Fibroblast of skin of left biceps (primary cell): ENCODE measurements at places on chromosomes 12 and 14.

- no peak for DNase-seq
These were observed 8.6 kb downstream of the SETD1B start for GRCh38 chr12:121812320-121812871.

GRCh38 chr14:100332797-100333196 lies 9.7 kb downstream of the SLC25A47 start:
- no peak for DNase-seq

- DNase-seq = no peak
These were observed 6.7 kb downstream of the GPR132 start for GRCh38 chr14:105058521-105059034.

GRCh38 chr14:105147671-105148603 lies 20.6 kb downstream of the JAG2 start:
- DNase-seq = no peak

- no peak for DNase-seq
These were observed 641.9 kb upstream of the TBX3 start for GRCh38 chr12:115325858-115326257.

GRCh38 chr12:93989949-93990348 lies 158.4 kb upstream of the PLXNC1 start:
- no peak for DNase-seq

GRCh38 chr12:64099397-64099796 lies 122.7 kb downstream of the KICS2 start:
- DNase-seq = peak; percentile 46

DNA sequence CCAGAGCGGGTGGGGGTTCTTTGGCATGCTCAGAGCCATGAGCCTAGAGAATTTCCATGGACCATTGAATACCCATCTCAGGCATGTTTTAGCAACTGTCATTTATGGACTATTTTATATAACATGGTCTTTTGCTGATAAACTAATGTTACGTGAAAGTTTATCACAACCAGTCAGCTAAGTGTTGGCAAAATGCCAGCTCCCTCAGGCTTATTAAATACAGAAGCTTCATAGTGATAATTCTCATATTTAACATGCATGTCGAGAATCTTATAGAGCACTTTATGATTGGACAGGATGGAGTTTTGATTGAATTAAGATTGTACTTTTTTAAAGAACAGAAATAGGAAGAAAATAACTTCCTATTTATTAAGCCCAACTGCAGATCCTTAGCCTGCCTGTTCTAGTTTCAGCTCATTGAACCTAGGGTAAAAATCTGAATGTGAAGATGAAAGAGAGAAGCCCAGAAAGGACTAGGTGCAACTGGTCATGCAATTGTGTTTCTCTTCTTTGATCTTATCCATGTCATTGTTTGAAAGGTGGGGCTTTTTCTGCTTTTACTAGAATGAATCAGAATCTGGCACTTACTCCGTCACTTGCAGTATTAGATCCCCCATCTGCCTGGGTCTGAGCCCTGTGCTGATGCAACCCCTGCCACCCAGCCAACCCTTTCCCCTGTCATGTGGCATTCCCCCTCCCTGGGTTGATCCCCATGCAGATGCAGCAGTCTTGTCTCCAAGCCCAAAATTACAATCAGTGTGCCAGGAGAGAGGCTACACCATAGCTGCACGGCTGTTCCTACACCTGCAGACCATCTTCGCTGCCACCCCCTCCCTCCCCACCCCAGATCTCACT lies 134.6 kb upstream of the EVL start:
- DNase-seq = no peak

GRCh38 chr14:80356413-80356812 lies 145.1 kb upstream of the DIO2 start:
- DNase-seq = no peak

DNA sequence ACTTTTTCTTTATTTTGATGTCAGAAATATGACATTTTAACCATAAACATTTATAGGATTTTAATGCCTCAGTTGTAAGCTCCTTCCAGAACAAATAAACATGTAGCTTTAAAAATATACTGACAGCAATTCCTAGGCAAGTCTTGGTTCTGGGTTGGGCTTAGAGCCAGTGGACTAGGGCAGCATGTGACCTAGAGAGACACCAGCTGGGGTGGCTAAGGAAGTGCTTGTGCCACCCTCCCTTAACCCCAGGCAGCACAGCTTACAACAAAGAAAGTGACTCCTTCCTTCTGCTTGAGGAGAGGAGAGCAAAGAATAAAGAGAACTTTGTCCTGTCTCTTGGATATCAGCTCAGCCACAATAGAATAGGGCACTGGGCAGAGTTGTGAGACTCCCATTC lies 61.6 kb upstream of the KTN1 start:
- DNase-seq = no peak

DNA sequence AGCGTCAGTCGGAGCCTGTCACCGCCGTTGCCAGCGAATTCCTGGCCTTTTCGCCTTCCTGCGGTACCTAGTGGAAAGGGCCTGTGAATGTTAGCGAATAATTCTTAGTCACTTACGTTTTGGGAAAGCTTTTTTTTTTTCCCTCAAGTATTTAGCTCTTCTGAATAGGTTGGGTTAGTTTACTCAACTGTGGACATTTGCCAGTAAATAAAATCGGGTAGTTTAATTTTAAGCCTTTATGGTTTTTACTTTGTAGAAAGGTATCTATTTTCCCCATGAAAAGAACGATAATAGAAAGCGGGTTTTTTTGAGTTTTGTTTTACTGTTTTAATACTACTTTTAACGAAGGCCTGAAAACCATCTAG lies 1.7 kb downstream of the YY1 start:
- no peak for DNase-seq

GRCh38 chr12:26044592-26044991 lies 80.2 kb downstream of the BHLHE41 start:
- DNase-seq = no peak

DNA sequence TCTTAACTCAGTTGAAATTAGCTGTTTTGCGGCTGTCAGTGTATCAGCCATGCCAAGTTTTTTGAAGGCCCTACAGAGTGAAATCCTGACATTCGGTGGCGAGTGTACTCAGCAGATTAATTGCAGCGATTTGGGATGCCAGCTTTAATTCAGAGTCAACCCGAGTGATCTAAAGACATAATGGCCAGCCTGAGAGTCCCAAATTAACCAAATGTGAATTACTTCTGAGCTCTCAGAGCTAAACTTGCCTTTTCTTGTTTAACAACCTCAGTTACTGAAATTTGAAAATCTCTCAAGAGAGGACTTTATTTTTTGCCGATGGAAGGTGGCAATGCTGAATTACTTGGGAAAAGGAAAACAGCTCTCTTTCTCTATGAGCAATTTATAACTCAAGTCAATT lies 148.5 kb downstream of the GLT1D1 start:
- no peak for DNase-seq

GRCh38 chr12:8504351-8504750 lies 9.0 kb upstream of the CLEC4D start:
- no peak for DNase-seq

DNA sequence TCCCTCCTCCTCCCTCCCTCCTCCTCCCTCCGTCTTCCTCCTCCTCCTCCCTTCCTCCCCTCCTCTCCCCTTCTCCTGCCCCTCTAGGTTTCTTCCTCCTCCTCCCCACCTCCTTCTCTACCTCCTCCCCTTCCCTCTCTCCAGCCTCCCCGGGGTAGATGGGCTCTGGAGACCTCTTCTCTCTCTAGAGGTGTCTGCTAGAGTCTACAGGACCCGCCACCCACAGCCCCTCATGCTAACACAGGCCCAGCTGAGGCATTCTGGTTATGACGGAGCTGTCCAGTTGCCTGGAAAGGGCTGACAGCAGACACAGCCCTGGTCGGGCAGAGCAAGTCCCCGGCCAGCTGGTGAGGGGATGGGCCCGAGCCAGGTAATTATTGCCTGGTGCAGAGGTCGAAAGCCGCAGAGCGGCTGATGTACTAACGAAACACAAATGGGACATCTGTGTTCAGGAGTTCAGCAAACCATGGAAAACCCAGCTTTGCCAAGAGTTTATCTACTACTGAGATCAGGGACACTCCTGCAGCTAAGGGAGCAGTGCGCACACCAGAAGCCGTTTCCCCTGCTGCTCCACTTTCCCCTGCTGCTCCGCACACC lies 96.2 kb downstream of the PAPOLA start:
- DNase-seq = no peak

- no peak for DNase-seq
These were observed 33.9 kb upstream of the VASH1 start for GRCh38 chr14:76727384-76727783.

DNA sequence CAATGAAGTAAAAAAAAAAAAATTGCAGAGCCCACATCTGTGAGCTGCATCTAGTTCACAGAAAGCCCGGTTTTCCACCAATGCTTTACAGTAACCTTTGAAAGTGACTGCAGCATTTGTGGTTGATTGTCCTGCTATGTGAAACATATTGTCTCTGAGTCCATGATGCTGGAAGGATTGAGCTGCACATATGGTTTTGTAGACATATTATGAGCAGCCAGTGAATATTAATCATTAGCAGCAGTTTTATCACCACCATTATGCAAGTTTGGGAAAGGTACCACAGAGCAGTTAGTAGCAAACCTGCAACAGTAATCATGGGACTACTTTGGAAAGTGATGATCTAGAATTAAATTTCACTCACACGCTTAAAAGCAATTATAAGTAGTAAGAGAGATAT lies 151.5 kb upstream of the PRICKLE1 start:
- DNase-seq = no peak

DNA sequence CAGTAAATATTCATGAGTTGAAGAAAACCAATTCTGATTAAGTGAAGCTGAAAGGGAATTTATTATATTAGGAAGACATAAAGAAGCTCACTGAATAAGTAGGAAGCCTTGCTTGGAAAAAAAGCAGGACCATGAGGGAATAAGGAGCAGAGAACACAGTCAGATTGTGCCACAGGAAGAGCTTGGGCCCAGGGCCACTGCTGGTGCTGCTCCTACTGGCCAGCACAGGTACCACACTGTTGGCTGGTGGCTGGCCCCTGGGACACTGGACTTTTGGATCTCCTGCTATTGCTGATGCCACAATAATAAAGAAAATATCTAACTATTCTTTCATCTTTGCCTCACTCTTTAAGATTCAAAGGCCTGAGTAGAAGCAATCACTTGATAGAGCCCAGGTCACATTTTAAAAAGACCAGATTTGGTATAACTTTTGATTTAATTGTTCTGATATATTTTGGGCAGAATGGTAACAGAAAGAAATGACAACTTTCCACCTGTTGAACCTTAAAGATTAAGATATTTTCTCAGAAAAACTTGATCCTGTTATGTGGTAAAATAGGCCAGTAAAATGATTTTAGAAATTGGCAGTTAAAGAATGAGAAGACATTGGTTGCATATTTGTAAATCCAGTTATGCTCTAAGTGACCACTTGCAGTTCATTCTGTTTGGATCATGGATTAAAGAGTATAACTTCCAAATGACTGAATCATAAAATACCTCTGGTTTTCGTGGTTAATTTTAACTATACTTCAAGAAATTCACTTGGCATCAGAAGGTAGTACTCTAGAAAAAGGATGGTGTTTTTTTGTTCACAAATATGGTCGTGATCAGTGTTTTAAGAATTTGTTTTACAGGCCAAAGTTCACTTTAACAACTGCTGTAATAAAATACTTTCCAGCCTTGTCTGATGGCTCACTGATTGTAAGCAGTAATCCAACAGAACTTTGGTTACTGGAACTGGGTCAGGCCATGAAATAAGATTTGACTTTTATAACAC lies 68.3 kb downstream of the DERA start:
- DNase-seq = peak; percentile 86

DNA sequence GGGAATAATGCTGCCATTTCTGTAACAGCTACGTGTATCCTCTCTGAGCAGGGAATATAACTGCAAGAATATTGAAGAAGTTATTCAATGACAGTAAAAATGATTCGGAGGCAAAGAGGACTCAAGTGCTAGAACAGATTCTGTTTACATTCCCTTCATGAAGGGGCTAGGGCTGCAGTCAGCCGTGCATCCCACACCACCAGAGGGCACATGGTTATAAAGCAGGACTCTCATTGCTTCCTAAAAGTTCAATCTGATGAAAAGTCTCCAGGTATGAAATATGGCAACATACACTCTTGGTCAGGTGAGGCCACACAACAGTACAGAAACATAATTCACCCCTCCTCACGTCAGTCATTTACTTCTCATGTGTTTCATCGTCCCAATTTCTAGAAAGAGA lies 34.0 kb downstream of the TCHP start:
- no peak for DNase-seq

DNA sequence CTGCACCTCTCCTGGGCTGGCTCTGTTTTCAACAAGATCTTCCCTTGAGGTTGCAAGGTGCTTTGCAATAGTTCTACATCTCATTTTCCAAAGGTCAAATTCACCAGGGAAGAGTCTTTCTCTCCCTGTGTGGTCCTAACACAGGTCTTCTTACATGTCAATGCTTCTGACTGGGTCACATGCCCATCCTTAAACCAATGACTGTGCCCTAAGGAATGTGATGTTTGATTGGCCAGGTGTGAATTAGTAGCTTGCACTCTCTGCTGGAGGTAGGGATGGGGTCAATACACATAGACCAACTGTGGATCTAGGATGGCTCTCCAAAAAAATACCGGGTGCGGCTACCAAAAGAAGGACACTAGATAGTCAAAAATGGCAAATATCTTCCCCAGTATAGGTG lies 19.9 kb upstream of the KCNK10 start:
- DNase-seq = no peak

DNA sequence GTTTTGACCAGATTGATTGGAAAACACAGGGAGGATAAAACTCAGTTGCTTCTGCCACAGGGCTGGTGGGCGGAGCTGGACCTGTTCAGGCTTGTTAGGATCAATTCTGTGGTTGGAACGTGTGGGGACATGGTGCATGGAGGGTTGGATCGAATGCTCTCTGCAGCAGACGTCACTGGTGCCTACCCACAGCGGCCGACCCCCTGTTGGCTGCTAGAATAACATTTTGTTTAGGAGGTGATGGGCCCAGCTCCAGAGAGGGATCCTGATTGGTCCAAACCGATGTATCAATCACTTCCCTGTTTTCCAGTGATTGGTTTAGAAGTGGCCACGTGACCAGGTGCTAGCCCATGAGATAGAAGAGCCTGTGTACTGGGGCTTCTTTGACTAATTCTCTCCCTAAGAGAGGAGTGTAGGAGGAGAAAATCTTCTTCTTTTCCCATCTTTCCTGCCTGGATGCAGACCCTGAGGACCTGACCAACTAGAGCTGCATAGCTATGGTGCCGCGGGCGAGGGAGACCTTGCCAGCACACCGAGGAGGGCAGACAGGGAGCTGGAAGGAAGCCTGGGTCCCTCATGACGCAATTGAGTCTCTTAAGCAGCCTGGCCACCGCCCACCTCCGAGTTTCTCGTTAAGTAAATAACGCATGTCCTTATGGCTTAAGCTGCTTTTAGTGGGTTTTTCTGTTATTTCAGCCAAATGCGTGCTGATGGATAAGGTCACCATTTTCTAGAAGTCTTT lies 163.5 kb downstream of the AACS start:
- DNase-seq = no peak

DNA sequence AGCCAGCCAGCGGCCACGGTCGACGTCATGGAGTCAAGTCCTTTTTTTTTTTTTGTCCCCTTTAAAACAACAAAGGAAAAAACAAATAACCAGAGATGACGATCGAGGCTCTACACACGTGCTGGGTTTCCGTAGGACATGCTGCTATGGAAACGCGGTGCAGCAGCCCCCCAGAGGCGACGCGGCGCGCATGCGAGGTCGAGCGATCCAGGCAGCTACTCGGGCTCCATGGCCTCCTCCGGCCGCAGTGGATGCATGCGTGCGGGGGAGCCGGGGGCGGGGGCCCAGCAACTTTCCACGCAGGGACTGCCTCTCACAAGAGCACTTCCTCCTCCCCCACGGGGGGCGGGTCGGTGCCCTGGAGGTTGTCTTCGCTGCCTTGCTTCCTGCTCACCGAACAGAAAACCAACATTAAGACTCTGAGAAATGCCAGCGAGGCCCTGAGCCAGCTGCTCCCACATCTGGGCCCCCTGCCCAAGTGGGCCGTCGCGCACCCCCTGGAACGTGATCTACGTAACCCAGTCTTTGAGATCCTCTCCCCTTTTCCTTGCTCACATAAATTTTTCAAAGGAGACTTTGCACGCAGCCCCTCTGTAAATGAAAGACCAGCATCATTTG lies 30.7 kb downstream of the P2RX4 start:
- DNase-seq = no peak
